ENCODE measurements at places on chromosomes 7 and 10.

GRCh38 chr10:60531006-60531405 lies 141.3 kb upstream of the ANK3 start:
- no peak for DNase-seq

DNA sequence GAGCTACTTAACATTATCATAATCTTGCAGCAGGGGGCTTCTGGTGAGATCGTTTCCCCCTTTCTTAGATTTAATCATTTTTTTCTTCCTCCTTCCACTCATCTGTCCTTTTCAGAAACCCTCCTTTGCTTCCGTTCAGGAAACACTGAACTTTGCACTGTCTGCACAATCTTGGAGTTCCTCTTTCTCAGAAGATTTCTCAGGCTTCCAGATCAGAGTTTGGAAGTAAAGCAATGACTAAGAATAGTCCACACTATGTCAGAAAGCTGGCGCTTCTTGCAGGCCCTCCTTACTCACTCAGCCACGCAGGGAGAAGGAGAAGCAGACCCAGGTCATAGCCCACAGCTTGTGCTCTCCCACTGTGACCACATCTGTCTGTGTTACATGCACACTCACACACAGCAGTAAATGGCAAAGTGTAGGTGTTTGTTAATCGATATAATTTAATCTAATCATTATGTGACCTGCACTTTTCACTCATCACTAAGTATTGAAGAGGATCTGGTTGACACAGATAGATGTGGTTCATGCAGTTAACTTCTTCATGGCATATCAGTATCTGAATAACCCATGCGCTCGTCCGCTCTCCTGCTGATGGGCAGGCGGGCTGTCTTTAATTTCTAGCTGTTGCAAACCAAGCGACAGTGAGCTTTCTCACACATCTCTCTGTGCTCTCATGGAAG lies 30.2 kb downstream of the ALOX5 start:
- DNase-seq: peak; percentile 72

DNA sequence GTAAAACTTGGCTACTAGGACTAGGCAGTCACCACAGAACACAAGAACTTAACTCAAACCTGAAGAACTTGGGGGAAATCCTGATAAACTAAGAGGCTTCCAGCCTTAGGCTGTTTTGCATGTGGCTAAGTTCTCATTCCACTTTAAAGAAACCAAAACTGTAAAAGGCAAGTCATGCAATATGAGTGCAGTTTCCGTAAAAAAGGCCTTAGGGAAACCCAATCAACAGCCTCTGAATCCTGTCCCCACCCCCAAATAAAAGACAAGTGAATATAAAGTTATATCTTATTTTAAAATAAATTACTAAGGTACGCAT lies 95.1 kb downstream of the USP6NL start:
- no peak for DNase-seq

DNA sequence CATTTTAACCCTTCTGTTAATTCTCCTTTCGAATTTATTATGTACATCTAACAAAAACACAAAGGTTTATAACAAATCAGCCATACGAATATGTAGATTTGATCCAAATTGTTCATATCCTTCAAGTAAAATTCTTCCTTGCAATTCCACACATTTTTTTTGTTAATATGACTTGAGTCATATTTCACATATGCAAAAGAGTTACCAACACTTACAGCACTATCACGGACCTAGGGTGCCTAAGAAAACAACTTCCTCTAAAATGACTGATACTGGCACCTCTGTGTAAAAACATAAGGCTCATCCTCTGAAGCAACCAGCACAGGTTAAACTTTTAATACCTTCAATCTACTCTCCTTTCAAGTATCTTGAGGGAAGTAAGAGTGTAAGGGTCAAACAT lies 451.8 kb downstream of the SEMA3D start:
- no peak for DNase-seq

GRCh38 chr10:13091801-13092200 lies 8.2 kb upstream of the OPTN start:
- DNase-seq: no peak

DNA sequence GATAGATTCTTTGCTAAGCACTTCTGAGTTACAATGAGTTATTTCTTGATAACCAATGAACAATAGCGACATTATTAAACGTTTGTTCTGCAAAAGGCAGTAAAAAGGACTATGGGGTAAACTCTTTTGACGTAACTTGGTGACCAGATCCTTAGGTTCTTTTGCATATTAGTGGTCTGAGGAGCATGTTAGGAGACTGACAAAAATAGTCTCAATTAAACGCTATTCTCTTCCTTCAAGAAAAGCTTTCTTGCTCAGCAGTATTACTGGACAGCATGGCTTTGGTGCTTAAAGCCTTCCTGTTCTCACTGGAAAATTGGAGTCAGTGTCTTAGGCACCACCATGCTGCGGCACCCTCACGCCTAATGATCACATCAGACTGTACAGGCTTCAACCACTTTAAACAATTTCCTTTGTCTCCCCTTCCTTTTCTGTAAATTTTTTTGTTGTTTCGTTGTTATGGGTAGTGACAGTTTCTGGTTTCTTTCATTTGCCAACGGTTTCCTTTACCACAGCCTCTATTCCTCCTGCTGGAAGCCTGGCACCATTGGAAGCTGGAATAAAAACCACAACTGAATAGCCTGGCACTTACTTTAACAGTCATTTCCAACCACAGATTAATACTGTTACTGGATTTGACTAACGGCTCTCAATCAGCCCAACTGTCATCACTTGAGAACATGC lies 49.2 kb upstream of the FAM133B start:
- DNase-seq: no peak

GRCh38 chr7:39987641-39988347 lies 37.7 kb downstream of the CDK13 start:
- DNase-seq: peak; percentile 50

GRCh38 chr10:110870823-110871297 lies 868 bp upstream of the PDCD4 start:
- DNase-seq: no peak

DNA sequence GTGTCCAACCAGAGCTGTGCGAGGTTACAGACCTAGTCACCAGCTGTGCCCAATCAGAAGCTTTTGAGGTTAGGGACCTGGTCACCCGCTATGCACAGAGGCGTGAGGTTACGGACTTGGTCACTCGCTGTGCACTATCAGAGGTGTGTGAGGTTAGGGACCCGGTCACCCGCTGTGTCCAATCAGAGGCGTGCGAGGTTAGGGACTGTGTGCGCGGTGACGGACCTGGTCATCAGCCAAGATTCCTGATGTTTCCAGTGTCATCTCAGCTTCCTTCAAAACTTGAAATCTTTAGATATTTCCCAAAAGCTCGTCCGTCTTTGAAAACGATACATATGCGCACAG lies 182.1 kb downstream of the DIP2C start:
- no peak for DNase-seq

DNA sequence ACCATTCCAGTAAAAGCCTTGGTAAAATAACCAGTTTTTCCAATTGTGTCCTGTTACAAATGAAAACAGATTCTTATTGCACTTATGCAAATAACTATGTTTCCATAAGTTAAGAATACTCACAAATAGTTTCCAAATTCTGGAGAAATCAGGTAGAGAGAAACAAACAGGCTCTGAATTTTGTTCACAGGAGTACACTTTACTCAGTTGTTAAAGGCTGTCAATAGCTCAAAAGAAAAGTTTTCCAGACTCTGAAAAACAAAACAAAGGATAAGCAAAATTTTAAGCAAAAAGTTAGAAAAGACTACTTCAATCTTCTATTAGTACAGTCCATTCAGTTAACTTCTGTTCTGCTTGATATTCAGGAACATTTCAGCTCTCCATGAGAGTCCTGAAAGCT lies 32.8 kb upstream of the ZNF365 start:
- DNase-seq: no peak

- DNase-seq: no peak
These were observed 1.6 kb downstream of the SEPHS1 start for GRCh38 chr10:13346283-13347042.

GRCh38 chr10:71299071-71299785 lies 19.8 kb upstream of the SLC29A3 start:
- DNase-seq: no peak

- no peak for DNase-seq
These were observed 194.3 kb upstream of the GPR26 start for GRCh38 chr10:123471811-123472210.

DNA sequence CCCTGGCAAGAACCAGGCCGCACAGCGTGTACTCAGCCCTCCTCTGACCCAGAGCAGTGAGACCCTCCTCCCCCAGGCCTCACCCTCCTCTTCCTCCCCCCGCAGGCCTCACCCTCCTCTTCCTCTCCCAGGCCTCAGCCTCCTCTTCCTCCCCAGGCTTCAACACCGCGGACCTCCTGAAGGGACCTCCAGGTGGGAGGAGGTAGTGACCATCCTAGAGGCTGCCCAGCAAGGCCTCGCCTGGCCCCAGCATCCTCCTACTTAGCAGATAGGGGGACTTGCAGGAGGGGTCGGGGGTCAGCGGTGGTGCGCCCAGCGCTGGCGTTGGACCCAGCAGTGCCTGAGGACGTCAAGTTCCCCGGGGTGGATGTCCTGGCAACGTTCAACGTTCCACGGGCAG lies 270.8 kb downstream of the ELFN1 start:
- no peak for DNase-seq

- DNase-seq: no peak
These were observed 500.2 kb upstream of the GALNT17 start for GRCh38 chr7:70631718-70632117.

- no peak for DNase-seq
These were observed 21.2 kb downstream of the ZNF680 start for GRCh38 chr7:64541438-64542359.

DNA sequence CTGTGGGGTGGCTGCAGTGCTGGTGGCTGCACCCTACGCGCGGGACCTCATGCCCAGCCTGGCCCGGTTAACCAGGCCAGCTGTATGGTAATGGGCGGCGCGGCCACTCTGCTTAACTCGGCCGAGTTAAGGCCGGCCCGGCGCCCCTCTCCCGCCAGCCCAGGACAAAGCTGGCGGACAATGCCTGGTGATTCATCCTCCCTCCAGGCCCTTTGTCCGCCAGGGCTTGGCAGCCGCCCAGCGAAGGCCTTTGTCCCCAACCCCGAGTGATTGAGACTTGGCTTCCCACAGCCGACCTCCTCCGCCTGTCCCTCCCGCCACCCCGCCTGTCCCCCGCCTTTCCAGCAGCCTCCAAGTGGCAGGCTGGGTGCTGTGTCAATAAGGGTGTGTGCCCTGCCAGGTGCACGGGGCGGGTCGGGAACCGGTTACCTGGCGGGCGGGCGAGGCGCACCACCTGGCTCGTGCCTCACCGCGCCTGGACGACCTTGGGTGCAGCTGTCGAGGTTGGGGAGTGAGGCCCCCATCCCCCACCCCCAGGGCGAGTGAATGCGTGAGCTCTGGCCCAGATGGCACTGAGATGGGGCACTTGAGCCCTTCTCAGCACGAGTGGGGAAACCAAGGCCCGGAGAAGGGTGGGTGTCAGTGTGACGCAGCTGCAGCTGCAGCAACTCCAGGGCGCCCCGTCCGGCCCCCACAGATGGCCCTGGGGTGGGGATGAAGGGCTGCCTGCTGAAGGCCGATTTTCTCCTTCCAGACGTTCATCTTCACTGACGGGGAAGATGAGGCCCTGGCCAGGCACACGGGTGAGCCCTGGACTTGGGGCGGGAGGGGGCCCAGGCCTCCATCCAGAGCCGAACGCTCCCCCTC lies 4.6 kb downstream of the LFNG start:
- DNase-seq: peak; percentile 94

- DNase-seq: no peak
These were observed 549 bp downstream of the GPNMB start for GRCh38 chr7:23247046-23247602.

DNA sequence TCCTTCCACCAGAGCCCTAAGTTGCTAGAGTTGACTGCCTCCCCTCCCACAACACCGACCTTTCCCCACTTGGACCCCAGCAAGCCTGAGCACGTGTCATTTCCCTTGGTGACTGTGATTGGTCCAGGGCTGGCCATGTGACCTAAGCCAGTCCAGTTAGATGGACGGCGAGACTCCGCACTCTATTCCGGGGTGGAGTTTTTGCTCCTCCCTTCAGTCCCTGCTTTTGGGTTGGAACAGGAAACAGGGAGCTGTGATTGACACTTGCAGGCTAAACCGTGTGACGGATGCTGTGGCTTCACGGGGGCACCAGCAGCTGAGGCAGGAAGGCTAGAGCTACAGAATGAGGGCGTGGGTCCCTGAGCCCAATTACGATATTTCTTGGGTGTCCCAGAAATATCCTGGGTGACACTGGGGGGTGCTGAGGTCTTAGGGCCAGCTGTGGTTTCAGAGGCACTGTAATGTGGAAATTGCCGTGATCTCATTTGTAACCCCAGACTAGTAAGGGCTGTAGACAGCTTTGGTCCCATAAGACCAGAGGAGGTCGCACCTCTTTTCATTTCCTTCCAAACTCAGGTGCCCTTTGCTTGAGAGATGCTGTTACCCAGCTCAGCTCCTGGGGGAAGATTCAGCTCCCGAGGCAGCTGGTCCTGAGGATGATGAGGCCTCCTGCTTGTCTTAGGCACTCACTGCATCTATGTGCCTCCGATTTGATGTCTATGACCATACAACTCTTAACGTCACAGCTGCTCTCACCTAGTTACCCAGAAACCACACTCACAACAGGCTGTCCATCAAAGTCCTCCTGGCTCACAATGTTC lies 102.7 kb upstream of the NPTX2 start:
- DNase-seq: no peak

- no peak for DNase-seq
These were observed 62.4 kb upstream of the MKRN1 start for GRCh38 chr7:140541513-140542227.

GRCh38 chr7:138137423-138138171 lies 61.3 kb downstream of the AKR1D1 start:
- DNase-seq: no peak

DNA sequence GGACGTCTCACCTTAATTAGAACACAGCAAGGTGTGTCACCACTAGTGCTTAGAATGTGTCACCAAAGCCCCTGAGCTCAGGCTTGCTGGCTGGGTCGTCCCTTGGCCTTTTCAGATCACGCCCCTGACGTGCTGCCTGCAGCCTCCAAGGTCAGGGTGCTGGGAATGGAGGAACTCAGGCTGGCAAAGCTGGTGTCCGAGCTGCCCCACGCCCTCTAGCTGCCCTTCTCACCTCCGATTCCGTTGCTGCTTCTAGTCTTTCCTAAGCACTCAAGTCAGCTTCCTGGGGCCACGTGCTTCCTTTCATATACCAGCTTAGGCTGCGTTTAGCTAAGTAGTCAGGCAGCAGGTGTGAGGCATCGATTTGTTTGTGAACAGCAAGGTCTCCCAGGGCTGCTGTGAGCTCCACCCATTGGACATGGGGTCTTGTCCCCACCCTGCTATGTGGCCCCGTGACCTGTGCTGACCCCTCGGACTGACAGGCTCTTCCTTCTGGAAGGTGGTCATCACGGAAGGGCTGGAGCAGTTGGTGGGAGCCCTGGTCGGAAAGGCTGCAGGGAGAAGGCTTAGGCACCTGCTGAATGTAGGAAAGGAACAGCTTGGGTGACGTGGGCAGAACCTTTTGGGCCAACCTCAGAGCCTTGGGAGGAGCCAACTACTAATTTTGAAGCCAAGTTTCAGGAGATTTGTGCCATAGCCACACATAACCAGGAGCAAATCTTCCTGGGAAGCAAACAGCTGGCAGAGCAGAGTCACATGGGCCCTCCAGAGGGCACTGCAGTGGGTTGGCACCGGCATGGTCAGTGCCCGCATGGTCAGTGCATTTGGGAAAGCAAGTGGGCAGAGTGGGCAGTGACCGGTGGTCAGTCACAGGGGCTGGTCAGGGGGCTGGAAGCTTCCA lies 28.8 kb downstream of the VIPR2 start:
- DNase-seq: no peak
